NCI-H1105 (cell line): ENCODE measurements at places on chromosomes 6 and 20.

DNA sequence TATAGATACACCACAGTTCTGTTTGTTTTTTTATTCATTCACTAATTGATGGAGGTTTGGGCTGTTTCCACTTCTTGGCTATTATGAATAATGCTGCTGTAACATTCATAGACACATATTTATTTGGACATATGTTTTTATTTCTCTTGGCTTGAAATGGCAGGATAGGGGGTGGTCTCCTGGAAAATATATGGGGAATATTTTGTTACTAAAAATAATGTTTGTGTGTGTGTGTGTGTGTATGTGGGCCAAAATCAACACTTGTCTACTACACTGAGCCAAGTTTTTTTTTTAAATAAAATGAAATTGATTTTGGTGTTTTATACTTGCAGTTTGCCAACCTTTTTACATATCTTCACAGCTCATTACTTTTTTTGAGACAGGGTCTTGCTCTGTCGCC is 264.4 kb upstream of the SULF2 start:
- no peak for DNase-seq

DNA sequence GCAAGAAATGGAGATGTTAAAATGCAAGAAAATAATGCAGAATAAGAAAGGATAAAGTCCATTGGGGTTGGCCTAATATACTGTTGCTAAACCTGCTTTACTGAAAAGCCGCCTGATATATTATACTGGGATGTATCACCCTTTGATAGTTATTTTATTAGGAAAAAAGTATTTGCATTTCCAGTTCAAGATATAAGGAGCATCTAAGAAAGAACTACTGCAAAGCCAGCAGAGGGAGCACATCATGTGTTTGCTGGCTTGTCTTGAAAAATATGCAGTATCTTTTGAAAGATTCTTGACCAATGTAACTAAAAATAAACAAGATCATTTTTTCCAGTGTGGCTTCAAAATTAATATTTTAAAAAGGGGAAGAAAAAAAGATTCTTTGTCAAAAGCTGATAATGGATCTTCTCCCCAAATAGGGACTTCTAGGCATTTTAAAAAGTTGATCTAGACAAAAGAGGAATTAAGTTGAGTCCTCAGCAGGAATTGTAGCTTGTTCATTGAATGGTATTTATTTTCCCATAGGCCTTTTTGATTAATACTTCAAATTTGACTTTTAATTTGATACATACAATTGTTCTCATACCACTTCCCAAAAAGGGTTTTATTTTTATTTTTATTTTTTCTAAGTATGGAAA is 214.9 kb downstream of the ZFAND3 start:
- no peak for DNase-seq

DNA sequence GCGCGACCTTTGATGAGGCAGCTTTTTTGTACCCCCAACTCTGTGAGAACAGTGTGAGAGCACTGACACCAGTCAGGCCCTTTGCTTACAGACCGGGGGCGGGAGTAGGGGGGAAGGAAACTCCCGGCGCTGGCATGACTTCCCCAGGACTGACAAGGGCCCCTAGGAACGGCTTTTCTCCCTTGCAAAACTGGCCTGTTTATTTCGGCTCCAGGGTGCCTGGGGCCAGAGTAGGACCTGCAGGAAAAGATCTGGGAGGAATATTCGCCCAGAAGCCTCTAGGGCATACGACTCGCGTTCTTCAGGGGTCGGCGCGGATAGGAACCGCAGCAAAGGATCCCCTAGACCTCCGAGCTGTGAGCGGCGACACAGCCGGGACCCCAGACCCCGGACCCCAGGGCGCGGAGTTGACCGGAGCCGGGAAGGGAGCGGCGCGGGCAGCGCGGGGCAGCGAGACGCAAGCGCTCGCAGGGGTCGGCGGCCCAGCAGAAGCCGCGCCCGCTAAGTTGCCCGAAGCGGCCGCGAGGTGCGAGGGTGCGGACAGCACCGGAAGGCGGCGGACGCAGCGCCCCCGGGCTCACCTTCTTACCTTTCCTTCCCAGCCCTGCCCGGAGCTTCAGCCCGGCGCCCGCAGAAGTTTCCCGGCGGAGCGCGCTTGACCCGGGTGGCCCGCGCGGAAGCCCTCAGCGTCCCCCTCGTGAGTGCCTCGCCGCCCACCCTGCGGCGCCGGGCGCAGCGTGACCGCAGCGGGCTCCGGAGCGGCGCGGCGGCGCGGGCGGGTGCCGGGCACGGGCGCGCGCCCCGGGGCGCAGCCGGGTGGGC is at the start of gene POPDC3:
TSS of gene POPDC3 (minus strand) at position 771 of the 822 bp plus-strand sequence. CDS start 18,105 bp downstream, outside the sequence.
- no peak for DNase-seq

DNA sequence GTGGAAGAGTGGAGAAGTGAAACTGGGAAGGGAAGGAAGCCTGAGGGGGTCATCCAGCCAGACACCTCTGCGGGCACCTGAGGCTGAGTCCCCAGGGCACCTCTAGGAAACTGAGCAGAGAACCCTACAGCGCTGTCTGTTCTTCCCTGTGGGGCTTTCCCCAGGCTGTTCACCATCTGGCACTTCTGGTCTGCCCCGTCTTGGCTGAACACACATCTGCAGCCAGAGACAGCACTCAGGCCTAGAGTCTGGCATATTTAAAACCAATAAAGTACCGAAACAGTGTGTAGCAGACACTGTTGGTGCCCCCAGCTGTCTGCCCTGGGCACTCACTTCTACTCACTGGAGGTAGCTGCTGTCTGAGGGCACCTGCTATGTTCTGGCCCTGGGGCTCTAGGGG is 9.4 kb upstream of the ARFGEF2 start:
- no peak for DNase-seq

DNA sequence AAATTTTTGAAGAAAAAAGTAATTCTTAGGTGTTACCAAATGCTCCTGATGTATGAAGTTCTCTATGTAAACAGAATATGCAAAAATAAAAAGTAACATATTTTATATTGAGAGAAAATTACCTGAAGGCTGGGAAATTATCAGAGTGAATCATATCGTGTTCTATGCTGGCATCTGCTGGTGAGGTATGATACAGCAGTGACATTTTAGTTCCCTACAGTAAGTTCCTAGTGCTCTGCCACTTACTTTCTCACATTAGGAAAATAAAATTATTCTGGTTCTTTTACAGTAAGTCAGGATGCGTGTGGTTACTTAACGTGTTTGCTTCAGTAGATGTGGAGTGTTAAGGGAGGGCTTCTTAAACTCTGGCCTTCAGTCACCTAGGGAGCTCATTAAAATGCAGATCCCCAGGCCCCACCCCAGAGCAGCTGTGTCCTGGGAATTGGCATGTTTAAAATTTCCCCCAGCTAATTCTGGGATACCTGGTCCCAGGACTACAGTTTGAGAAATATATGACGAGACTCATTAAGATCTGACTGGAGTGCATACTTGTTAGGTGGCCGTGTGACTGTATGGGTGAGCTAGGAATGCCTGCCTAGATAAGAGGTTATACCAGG is 3.2 kb downstream of the ACTR5 start:
- peak; percentile 8 for DNase-seq

DNA sequence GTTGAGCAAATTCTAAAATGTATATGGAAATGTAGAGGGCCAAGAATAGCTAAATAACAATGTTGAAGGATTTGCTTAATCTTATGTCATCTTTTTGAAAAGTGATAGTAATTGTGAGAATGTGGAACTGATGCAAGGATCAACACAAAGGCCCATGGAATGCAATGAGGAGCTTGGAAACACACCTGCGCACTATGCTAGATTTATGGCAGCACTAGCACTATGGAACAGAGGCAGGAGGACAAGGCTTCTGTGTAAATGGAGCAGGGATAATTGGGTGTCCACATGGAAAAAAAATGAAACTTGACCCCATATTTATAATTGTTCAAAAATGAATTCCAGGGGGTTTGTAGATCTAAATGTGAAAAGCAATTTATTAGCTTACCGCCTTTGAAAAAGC is 298.3 kb downstream of the FARS2 start:
- DNase-seq = no peak

GRCh38 chr6:150491811-150492172 is 107.9 kb upstream of the PLEKHG1 start:
- no peak for DNase-seq

DNA sequence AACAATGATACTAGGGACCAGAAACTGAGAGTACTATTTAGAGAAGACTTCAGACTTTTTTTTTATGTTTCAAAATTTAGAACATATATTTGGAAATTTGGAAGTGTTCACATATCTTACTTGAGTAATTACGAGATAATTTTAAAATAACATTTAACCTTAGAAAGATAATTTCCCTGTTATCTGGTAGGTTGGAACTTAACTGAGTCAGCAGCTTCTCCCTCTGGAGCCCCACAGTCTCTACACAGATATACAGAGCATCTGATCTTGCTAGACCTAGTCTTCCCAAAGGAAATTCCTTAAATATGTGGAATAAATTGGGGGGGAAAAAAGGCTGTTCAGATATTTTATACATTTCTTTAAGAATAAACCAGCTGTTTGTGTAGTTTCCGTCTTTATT is 48.6 kb downstream of the TSPYL4 start:
- DNase-seq = no peak

DNA sequence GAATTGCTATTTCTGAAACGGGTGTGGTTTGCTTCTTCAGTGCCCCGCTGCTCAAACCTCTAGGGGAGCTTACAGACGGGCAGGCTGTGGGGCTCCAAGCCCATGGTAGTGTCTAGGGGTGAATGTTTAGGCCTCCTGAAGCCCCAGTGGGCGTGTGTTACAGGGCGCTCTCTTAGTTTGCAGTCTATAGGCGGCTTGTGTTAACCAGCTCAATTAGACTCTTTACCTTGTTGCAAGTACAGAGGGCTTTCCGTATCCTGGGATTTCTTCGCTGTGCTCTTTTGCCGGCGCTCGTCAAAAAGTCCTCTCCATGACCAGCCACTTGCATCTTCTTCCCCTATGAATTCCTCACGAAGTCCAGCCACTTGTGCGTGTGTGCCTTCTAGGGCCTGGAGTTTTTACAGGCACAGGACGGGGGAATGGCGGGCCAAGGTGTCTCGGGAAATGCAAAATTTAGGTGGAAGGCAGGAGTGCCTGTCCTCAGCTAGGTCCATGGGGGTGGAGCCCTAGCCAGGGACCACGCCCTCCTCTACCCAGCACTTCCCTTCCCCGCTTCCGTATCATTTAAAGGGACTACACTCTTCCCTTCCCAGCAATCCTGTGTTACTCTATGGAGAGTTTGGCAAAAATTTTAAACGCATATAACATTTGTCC is 94.5 kb downstream of the HTR1B start:
- DNase-seq = no peak

DNA sequence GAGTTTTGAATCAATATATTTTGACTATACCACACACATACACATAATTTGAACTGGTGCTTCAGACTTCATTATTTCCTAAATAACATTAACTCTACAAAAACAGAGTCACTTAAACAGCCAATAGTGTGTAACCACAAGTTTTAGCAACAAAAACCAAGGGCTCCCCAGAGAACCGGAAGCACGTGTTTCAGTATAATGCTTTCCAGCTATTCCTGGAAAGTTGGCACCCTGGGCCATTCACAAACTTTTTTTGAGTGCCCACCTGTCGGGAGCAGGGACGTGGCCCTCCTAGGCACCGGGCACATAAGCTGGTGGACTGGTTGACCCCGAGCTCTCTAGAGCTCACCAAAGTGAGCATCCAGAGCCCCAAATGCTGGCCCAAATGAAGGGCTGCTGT is 1.9 kb upstream of the SLC35D3 start:
- DNase-seq = peak; percentile 16

DNA sequence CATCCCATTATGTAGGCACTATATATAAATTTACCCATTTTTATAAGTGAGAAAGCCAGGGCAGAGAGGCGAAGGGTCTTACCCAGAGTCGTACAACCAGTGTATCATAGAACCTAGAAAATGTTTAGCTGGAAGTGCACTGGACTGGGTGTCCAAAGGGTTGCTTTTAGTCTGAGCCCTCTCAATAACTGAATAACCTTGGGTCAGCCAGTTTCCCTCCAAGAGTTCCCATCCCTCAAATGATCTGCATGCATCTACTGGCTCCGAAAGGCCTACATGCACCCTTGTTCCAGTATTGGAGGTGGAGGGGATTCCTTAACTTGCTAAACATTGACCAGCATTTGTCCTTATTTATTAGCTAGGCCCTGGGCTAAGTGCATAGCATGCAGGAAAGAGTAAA is 3.8 kb downstream of the SNPH start:
- no peak for DNase-seq

DNA sequence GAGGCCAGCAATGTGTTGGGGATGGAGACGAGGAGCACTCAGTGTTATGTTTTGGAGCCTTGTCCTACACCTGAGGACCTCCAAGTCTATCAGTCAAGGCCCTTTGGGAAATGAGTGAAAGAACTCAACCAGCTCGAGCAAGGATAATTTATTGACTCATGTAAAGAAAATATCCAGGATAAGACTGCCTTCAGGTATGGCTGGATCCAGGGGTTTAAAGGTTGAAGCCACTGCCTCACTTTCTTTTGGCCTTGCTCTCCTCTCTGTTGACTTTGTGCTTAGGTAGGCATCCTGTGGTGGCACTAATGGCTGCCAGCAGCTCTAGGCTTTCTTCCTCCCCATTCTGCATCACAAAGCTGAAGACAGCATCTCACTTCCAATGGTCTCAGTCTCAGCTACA is 66.3 kb upstream of the ZNFX1 start:
- no peak for DNase-seq

DNA sequence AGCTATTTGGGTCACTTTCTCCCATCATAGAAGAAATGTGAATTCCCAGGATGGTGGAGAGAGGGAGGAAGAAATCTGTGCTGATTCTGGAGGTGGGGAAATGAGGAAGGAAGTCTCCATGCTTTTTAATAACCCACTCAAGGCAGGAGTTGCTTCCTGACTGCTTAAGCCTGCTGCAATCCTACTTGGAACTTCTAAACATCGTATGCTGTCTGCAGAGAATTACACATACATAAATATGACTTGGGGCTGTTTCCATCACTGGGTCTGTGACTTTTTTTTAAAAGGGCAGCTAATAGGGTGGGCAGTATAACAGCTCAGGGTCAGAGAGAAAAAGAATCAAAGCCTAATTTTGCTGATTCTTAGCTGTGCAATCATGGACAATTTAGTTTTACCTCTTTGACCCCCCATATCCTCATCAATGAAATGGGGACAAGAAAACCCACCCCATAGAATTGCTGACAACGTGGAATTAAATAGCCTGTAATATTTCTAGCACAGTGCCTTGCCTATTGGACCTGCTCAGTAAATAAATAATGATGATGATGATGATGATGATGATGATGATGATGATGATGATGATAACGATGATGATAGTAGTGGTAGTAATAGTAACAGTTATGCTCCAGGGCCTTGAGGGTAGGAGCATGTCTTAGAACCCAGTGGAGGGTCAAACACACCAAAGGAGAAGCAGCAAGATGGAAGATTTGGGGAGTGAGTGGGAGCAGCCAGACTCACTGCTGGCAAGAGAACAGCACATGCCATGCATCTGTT is 166.7 kb upstream of the LRFN2 start:
- DNase-seq = no peak

GRCh38 chr6:160919723-160920440 is 71.7 kb upstream of the MAP3K4 start:
- no peak for DNase-seq

DNA sequence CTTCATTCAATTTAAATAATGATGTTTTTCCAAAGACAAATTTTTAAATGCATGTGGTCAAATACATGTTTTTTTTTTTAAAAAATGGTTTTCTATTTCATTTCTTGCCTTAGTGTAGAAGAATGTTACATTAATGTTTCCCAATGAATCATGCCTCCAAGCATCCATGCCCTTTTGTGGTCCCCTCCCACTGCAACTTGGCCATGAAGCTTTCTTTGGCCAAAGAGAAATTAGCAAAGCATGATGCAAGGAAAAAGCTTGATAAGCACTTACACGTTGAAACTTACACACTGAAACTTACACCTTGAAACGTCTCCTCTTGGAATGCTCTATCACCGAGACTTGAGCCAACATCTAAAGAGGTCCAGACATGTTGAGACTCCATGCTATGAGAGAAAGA is 93.0 kb upstream of the ELOVL5 start:
- no peak for DNase-seq

GRCh38 chr6:41789390-41789724 is 1.9 kb downstream of the TOMM6 start:
- no peak for DNase-seq
